ENCODE measurements at places on chromosomes 1 and 21.

DNA sequence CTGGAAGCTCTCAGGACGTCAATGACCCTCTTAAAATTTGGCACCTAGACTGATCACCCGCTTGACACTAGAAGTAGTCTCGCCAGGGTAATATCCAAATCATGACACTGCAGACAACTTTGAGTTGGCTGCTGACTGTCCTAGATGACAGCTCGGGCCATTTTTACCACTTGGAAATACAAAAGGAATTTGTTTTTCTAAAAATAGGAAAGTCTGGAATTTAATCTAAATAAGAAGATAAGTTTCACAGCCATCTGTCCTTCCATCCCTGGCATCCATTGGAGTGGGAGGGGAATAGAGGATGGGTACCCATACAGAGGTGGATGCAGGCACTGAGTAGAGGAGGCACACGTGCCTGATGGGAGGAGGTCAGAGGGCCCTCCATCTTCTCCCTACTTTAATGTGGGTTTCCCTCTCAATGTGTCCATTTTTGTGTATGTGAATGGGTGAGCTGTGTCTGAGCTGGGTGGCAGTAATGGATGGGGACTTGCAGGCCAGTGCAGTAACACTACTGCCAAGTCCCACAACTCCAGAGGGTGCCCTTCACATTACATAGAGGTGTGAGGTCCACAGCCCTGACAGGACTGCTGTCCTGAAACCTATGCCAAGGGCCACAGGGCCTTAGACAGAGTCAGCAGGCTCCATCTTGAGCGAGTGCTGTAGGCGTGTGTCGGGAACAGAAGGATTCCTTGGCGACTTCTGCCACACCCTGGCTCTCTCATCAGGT, 104.8 kb upstream of the IPO9 start:
- no peak for DNase-seq

GRCh38 chr21:32392299-32392879, 423 bp downstream of the URB1 start:
- DNase-seq = no peak

DNA sequence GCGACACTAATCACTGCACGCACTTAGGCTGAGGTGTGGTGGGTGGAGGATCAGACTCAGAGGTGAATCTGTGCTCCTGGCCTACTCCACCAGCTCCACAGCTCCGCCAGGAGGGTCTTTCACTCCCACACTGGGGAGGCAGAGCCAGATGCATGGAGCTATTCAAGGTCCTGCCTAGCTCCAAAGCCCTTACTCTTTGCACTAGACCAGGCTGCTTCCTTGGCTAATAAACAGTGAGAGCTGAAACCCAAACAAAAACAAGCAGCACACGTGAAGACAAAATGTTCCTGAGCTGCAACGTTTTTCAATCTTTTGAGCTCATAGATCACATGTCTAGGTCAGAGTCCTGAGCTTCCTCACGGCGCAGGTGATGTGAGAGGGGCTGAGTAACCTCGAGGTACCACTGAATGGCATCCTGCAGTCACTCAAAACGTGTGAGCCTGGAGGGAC, 19.2 kb downstream of the CAPZB start:
- DNase-seq = no peak

DNA sequence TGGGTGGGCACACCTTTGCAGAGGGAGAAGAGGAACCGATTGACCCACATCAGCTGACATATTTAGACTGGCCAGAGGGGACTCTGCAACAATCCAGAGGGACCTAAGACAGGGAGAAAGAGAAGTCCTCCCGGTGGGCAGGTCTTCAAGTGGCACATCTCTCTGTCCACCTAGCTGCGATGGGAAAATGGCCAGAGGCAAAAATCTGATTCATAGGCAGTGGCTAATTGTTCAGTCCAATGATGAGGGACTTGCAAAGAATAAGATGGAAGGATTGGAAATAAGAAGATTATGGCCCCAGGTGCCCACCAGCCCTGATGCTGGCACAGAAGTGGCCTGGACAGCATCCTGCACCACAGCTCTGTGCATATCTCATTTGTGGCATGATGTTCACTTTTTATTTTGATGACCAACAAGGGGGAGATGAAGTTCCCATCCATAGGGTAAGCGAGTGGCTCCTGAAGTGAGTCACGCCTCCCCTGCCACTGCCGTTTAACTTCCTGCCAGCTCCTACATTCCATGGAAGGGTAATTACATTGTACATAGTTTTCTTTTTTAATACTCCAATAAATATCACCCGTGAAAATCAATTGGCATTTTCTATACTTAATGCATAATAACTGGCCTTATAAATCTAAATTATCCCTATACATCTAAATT, 659.6 kb downstream of the MATN1 start:
- DNase-seq = no peak
